ENCODE measurements at places on chromosomes 5 and 9.

DNA sequence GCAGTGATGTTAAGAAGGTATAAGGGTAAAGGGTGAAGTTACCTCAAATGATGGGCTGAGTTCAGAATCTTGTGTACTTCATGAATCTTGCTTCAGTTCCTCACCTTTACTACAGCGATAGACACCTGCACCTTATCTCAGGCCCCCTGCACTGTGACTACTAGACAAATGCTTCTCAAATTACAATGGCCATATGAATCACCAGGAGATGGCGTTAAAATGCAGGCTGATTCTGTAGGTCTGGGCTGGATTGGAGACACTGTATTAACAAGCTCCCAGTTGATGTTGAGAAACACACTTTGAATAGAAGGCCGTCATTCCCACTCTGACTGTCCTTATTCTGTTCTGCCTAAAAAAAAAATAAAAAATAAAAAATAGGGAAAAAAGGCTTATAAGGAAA is 29.8 kb downstream of the TARS1 start:
- no peak for DNase-seq

DNA sequence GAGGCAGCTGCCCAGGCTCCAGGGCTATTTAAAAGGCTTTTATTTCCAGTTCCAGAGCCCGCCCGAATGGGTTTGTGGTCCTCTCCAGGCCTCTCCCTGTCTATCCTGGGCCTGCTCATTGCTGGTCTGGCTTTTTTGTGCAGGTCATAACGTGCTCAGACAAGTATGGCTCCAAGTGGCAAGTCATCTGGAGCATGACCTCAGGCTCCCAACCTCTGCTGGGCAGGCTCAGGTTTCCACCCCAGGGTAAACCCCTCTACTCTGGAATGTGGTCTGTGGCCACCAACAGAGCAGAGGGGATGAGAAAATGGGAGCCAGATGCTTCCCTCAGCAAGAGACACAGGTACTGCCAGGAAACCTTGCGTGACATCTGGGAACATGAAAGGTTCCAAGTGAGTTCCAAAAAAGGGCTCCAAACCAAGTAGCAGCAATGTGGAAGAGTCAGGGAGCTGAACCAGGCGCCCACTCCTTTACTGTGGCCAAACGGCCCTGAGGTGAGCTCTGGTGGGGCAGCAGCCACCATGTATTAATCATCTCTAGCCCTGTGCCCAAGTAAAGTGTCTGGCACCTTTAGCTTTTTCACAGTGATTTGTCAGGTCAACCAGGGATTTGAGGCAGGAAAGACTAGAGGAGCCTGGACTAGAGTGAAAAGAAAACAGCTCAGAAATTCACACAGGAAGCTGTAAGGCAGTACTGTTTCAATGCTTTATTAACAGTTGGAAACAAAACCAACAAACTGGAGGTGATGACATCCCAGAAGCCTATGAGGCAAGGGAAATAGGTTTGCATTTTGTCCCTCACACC is 25.7 kb downstream of the PCDHGC5 start:
- no peak for DNase-seq

- no peak for DNase-seq
Observed at GRCh38 chr9:89470224-89470839, 27.6 kb downstream of the SEMA4D start.

DNA sequence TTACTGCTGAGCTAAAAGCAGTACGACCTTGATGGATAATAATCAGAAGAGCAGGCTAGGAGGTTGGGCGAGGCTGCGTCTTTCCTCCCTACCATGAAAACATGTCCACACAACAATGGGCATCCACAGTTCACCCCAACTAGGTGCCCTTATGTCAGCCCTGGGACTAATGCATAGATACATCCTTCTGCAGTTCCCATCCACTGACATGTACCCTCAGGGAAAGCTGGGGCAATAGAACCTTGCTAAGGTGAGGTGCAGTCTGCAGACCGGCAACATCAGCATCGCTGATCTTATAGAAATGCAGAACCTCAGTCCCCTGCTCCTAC is 697 bp upstream of the PRUNE2 start:
- DNase-seq = no peak

GRCh38 chr5:71662381-71662780 is 56.7 kb upstream of the CARTPT start:
- DNase-seq = no peak

DNA sequence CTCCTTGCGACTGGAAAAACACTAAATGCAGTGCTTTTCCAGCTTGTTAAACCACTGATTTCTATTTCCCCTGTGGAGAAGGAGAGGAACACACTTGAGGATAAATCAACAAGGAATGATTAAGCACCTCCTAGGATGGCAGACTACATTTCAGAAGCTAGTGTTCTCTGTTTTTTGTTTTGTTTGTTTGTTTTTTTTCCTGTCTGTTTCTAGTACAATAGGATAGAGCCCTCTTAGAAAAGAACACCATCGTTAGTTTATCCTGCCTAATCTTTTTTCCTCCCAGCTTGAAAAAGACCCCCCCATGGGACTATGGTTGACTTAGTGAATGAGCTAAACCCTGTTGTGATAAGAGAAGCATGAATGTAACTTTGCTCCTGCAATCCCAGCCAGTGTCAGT is 3.9 kb upstream of the TAL2 start:
- DNase-seq = no peak

DNA sequence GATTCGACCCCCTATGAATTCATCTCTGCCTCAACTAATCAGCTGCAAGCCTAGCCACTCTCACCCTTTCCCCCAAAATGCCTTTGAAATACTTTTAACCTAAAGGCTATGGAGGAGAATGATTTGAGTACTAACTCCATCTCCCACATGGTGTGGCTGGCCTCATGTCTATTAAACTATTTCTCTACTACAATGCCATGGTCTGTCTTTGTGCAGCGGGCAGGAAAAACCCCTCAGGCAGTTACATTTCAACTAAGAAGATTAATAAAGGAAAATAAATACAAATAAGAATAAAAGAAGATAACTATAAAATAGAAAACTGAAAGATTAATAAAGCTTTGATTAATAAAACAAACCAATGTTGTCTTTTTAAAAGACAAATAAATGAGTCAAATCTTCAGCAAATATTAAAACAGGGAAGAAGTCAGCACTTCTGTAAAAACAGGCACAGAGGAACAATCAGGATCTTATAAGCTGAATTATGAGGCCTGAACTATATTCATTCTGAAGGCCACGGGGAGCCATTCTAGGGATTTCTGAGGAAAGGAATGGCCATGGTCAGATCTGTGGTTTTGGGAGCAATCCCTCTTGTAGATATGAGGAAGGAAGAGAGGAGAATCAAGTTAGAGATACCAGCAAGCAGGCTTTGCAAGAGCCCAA is 116.1 kb upstream of the SLC12A2 start:
- no peak for DNase-seq

Data from CD14-positive monocyte (primary cell).